ENCODE measurements at places on chromosomes 3 and 15.

DNA sequence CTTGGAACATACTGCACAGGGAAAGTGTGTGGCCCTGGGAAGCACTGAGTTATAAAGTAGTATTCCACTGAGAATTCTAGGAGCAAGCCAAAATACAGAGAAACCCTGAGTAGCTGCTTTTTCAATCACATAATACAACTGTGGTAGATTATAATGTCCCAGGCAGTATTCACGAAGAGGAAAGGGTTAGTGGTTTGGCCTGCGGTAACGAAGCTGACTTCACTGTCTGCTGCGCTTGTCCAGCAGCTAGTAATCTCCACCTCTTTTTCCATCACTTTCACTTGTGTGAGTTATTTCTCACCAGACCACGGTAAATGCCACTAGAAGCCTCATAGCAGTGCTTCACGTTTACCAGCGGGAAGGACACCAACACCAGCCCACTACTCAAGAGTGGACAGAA, 34.4 kb downstream of the RPL39L start:
- DNase-seq = no peak

DNA sequence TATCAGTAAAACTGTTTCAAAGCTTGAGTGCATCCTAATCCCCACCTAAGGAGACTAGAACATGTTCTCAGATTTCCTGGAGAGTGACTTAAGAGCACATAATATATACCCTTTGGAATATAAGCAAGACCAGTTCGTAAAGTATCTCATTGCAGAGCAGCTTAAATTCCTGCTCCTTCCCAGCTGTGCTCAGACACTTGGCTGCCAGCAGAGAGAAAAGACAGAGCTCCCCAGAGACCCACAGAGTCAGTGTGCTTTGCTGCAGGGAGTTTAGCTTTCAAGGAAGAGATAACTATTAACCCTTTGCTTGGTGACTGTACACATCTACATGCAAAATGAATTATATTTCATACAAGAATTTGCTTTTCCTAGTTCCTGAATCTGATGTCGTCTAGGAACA, 338.1 kb upstream of the ARHGEF26 start:
- no peak for DNase-seq

DNA sequence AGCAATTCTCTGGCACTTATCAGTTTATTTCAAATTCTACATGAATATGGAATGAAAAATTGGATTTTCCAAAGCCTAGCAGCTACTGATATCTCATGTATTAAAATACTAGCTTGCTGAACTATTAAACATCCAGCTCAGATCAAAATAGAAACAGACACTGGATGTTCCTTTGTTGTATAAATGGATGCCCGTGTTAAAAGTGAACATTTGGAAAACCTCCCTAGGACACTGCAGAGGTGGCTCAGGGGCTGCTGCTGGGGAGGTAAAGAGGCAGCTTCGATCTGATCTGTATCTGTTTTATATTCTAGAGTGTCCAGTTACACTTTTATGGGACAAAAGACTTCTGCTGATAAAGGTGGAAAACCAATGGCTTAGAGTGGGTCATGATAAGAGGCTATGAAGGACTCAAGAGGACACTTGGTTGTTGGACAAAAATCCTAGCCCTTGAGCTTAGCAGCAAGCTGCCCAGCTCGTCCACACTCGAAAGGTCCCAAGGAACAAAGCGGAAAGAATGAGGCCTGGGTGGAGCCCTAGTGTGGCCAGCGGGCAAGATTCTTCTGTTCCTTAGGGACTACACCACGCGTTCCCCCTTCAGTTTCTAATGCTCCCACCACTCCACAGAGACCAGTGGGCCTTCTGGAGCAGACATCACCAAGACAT, 9.9 kb downstream of the MESD start:
- no peak for DNase-seq

DNA sequence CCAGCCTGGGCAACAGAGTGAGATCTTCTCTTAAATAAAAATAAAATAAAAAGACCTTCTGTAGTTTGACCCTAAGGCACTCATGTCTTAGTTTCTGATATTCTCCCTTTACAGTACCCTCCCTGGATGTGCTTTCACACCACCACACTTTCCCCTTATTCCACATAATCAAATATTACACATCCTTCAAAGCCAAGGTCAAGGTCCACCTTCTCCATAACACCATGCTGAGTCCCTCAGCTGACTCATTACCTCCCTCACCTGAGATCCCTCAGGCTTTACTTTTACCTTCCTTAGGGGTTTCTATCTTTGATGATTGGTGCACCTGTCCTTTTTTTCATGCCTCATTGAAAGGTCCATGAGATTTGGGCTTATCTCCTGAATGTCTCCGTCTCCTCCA, 25.5 kb upstream of the MNS1 start:
- DNase-seq = no peak

DNA sequence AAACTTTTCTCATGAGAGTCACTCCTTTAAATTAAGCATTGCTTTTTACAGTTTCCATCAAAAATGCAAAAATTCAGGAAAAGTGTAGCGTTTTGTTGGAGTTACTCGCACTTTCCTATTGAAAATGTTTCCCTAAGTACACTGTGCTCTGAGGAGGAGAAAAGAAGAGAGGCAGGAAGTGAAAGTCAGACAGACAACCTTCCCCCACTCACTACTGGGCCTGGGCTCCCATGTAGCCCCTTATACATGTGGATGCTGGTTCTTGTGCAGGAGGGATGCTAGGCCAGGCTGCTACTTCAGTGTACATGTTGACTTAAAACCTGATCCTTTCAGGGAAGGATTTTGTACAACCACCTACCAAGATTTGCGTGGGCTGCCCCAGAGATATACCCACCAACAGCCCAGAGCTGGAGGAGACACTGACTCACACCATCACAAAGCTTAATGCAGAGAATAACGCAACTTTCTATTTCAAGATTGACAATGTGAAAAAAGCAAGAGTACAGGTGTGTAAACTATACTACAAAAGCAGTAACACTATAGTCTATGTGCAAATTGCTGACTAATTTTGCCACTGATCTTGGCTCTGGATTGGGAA, 15.1 kb downstream of the KNG1 start:
- no peak for DNase-seq

GRCh38 chr3:112136959-112137693, 4.1 kb upstream of the GCSAM start:
- DNase-seq = no peak

GRCh38 chr3:194556086-194557056, 69.6 kb upstream of the ATP13A3 start:
- no peak for DNase-seq

- DNase-seq = no peak
Observed at GRCh38 chr15:72690938-72691337, 4.9 kb downstream of the BBS4 start.

All from HFF-Myc (cell line).